ENCODE measurements at places on chromosomes 6 and 20. TPM values are rescaled to one million over a fixed set of nuclear protein-coding genes. Genes with fewer than 3 reads are reported as not detected.

DNA sequence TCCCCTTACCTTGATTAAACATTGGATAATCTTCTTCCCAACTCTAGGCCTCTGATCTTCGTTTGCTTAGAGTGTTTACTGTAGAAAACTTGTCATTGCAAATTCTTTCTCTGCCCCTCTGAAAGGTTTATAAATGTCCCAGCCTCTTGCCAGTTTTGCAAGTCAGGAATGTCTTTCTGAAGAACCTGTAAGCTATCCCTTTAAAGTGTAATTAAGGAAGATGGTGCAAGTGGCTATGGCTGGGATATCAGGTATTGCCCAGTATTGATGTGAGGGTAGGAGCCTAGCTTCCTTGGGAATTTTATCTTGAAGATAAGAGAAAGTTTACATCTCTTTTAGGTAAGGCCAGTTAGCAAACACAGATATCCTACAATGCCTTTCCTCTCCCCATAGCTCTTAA lies 211.0 kb upstream of the RIMS1 start:
- no peak for DNase-seq

GRCh38 chr6:152404086-152404857 lies 232.9 kb downstream of the SYNE1 start:
- DNase-seq: no peak

DNA sequence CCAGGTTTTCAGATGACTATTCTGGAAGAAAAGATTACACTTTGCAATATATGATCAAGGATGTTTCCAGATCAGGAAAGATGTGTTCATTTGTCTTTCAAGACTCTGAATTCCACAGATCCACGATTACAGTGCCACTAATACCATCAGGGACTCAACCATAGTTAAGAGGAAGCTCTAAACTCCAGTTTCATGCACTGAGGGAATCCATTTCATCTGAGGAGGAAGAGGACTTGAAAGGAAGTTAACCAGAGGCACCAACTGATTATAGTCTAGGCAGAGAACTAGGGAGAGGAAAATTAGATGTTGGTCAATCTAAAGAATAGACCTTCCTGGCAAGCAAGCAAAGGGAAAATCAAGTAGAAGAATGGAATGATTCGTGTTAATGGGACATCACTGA lies 218.3 kb upstream of the PRDM1 start:
- no peak for DNase-seq

DNA sequence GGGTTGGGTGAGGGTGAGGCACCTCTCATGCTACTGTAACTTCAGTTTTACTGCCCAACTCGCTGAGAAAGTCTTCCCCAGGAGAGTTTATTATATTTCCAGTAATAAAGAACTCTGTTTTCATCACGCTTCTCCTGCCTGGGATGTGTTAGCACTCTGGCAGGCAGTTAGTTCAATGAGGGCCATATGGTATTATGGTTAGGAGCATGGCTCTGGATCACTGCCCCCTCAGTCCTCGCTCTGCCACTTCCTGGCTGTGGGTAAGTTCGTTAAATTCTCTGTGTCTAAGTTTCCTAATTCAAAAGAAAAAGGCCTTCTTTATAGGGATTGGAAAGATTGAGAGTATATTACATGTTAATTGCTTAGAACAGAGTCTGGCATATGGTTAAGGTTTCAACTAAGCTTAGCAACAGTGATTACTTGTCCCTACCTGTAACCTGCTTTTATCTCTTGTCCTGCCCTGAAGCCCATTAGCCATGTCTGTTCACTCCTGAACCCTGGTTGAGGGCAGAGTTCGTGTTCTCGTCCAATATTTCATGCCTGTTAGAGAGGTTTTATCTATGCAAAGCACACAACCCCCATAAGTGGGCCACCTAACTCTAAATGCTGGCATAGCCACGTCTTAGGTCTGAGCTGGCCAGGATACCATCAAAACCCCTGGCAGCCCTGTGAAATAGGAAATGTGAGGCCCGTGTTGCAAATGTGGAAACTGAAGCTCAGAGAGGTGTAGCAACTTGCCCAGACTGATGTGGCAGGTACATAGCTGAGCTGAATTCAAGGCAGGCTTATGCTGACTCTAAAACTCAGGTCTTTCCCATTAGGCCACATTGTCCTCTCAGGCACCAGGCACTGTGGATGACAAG lies 342.5 kb upstream of the JARID2 start:
- no peak for DNase-seq

DNA sequence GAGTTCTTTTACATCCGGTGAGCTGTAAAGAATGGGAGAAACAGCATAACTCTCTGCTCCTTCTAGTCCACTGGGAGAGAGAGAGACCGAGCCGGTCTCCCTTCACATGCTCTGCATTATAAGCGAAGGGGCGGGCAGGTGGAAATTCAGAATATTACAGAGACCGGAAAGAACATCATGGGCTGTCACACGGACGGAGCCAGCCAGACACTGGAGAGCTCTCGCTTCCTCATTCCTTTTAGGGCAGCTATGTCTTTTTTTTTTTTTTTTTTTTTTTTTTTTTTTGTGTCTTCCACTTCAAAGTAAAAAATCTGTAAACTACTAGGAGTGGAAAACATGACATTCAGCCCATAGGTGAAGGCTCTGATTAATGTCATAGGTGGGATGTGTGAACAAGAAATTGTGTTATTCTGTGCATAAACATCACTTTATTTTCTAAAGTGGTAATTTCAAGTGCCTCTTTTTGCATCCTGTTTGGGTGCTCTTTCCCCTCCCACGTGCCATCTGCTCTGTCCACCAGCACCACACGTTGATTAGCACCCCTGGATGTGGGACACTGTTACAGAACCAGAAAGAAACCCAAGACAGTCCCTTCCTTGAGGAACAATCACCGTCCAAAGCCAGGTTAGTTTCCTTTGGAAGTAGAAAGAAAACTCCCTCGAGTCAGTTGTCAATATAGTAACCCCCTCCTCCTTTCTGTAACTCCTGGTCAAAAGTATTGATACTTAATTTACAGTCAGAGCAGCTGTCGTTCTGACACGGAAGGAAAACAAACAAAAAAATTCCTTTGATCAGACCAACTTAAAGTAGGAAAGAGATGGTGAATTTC lies at the start of gene TAGAP:
TSS of gene TAGAP (minus strand) at position 93 of the 829 bp plus-strand sequence. CDS start 845 bp downstream, outside the sequence.
- DNase-seq: peak; percentile 6

- DNase-seq: no peak
Measured at GRCh38 chr6:136463743-136464142, 86.5 kb downstream of the MAP7 start.

DNA sequence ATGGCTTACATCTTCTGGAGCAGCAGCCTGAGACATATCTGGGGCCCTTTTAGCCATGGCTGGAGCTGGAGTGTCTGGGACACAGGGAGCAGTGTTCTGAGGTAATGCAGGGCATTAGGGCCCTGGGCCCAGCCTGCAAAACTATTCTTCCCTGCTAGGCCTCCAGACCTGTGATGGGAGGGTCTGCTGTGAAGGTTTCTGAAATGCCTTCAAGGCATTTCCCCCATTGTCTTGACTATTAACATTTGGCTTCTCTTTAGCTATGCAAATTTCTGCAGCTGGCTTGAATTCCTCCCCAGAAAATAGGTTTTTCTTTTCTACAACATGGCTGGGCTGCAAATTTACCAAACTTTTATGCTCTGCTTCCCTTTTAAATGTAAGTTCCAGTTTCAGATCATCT lies 61.5 kb downstream of the EDN1 start:
- no peak for DNase-seq

- no peak for DNase-seq
Measured at GRCh38 chr6:144315981-144316861, 31.1 kb downstream of the UTRN start.

DNA sequence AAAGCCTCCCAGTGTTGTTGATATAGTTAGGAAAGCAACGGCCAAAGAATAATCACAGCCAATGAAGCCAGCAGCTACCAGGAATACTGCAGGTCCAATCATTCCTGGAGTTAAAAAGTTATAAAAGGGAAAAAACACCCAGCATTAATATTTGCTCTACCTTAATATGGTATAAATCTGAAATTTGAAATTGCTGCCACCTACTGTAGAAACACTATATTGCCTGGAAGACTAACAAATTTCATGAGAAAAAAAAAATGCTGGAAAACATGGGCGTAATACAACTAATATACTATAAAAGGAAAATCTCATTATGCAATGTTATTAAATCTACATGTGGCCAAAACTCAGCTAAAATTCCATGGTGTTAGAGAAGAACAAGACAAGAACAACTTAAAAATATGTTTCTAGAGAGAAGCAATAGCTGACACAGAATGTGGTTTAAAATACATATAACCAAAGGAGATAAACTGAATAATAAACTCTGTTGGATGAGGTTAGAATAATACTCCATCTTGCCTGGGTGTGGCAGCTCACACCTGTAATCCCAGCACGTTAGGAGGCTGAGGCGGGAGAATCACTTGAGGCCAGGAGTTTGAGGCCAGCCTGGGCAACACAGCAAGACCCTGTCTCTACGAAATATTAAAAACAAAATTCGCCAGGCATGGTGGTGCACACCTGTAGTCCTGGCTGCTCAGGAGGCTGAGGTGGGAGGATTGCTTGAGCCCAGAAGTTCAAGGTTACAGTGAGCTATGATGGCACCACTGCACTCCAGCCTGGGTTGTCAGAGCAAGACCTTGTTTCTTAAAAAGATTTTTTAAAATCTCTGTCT lies 43.1 kb downstream of the SLC17A5 start:
- DNase-seq: peak; percentile 56

DNA sequence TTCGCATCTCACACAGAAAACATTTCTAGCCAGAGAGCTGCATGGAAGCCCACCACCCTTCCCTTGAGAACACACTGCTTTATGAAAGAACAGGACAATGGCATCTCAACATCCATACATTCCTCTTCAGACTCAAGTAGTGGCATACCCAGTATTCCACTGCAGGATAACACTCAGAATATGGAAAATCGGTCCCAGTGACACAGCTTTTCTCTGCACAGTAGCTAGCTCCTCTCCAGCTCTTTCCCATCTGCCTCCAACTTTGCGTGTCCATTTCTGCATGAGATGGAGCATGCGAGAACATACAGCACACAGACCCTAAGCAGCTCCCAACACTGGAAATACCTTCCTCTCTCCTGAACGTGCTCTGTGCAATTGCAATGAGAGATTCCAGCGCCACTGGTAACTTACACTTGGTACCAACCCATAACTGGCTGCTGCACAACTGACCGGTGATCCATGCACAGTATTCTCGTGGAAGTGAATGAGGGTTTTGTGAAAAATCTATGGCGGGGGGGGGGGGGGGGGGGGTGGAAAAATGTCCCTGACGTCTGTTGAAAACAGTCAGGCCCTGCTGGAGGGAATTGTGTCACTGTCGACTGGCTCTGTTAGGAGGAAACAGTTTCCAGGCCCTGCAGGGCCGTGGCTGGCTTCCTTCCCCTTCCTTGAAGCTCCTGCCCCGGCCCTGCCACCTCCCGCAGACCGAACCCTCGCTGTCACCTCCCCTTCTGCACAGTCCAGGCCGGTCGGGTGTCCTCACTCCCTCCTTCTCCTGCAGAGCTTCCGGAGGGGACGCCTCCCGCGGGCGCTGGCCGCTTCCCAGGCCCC lies 265.9 kb upstream of the QKI start:
- DNase-seq: no peak

DNA sequence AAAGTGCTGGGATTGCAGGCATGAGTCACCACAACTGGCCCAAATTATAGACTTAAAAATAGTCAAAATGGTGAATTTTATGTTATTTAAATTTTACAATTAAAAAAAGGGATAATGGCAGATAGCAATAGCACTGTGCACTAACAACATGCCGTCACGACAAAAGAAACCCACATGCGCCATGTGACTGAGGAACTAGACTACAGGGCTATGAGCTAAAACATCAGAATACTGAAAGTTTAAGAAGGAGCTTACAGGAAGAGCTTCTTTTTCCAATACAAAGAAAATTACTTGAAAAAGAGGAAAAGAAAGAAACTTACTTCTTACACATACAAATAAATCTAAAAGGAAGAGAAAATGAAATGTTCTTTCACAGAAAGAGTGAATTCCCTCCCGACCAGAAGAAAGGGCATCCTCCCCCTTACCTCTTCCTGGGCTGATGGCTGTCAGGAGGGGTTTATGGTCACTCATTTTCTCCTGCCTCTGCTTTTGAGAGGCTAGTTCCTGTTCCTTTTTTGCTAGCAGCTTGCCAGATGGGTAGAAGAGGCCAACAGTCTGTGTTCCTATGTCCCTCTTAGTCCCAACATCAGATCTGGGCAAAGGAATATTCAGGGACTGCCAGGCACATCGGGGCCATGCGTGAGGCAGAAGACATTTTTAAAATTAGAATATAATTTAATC lies 54.5 kb downstream of the DZANK1 start:
- DNase-seq: no peak

- peak; percentile 13 for DNase-seq
Measured at GRCh38 chr6:159729598-159730331, 2.5 kb downstream of the WTAP start.

DNA sequence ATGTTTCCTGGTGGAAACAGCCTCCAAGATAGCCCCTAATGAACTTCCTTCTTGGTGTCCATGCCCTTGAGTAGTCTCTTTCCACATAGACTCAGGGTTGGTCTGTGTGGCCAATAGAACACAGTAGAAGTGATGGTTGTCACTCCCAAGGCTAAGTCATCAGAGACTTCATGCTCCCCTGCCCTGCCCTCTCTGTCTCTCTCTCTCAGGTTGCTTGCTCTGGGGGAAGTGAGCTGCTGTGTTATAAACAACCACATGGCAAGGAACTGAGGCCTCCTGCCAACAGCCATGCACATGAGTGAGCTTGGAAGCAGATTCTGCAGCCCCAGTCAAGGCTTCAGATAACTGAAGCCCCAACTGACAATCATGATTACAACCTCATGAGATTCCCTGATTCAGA lies 85.3 kb upstream of the SLC22A16 start:
- no peak for DNase-seq

DNA sequence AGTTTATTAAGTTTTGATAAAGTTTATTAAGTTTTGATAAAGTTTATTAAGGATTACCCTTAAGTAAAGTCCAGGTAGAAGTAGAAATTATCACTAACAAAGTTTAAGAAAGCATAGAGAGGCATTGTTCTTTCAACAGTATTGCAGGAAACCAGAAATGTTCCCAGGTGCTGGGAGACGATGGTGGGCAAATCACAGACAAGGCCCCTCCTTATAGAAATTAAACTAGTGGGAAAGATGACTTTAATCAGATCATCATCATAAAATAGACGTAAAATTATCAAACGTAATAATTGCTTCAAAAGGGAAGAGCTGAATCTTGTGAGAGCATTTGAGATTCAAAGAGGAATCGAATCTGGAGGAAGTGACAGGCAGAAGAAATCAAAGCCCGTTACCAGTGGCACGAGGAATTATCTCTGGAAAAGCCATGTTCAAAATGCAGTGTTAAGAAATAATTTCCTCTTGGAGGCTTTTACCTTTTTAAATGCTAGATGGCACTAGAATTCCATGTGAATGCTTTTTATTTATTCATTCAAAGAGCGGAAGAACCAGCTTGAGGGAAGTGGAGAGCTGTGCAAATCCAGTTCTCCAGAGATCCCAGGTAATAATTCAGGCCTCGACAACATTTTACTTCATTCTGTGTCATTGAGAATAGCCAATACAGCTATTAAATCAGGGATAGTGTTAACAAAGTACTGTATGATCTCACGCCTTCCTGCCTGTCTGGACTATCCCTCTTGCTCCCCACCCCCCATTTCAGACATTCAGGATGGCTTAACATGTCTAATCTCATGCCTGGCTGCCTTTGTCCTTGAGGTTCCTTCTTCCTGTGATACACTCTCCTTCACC lies 1.0 kb upstream of the APMAP start:
- peak; percentile 69 for DNase-seq

GRCh38 chr20:6277661-6278240 lies 154.9 kb upstream of the FERMT1 start:
- no peak for DNase-seq

Gene SOBP
- total RNA-seq: under 0.01 TPM

Gene HLA-DOA
- total RNA-seq: 0.23 TPM

Gene FNDC11
- 0.13 TPM for total RNA-seq

Gene BPIFB2
- total RNA-seq: not detected

Gene IL17F
- not detected for total RNA-seq

Gene THBS2
- 18.6 TPM for total RNA-seq

Gene WFDC12
- total RNA-seq: not detected

Gene LGSN
- 0.11 TPM for total RNA-seq

Gene NELFE
- total RNA-seq: 129 TPM

All from LHCN-M2 (cell line).